CD4-positive, alpha-beta T cell treated with Interleukin-15 for 1 hour (primary cell): ENCODE measurements at places on chromosomes 13 and 19.

GRCh38 chr19:1856698-1857603 is 6.4 kb downstream of the KLF16 start:
- DNase-seq, result peak; percentile 80

DNA sequence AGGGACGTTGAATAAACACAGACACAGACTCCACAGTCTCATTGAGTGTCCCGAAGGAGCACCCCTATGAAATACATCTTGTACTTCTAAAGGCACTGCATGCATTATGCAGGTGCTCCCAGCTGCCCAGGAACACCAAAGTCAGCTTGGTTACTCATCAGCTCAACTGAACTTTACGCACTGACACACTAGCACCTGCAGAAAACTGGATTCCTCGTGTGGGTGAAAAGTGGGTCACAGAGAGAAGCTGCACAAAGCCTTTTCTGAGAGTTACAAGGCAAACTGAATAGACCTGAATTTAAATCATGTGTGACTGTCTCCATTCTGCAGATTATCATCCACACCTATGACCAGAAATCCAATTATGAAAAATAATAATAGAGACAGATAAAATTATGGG is 527.5 kb upstream of the NBEA start:
- no peak for DNase-seq

DNA sequence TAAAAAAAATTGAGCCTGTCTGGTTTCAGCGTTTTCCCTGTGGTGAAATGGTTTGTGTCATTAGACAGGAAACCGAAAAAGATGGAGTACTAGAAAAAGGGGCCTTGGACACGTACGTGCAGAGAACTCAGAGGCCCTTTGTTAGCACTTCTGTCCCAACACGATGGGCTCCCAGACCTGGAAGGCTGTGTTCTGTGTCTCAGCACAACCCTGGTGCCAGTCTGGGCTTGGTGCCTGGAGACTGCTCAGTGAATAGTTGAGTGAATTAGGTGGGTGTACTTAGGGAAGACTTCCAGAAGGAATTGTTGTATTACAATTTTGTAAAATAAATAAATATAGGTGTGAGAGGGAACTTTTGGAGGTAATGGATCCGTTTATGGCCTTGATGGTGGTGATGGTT is 8.7 kb downstream of the ZNF71 start:
- no peak for DNase-seq

DNA sequence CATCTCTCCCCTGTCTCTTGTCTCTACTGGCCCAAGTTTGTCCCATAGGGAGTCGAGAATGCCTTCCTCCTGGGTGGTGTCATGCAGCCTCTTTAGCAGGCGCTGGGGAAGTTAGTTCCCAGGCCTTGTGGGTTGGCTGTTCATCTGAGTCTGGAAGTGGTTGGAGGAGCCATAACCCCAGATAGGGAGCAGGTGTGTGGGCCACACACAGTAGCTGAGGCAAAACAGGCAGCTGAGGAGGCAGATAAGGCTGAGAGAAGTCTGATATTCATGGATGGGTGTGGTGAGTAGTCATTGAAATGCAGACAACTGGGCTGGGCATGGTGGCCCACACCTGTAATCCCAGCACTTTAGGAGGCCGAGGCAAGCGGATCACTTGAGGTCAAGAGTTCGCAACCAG is 40.9 kb upstream of the KPNA3 start:
- DNase-seq, result no peak

- no peak for DNase-seq
Observed at GRCh38 chr13:31105856-31106255, 55.8 kb downstream of the HSPH1 start.

DNA sequence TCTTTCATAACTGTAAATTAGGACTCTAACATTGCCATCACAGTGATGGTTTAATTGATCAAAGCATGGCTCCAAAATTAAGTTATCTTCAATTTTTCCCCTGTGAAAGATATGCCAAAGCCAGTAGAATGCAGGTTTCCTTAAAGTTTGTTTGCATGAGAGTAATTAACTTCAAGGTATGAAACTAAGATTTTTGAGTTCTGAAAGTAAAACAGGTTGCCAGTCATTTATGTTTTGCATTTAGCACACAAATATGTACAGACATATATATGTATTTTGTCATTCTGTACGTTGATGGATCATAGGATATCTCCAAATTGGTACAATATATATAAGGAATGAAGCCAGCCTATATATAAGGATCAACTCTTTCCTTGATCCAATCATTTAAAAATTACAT is 23.6 kb upstream of the NDFIP2 start:
- no peak for DNase-seq

- DNase-seq, result no peak
Observed at GRCh38 chr19:8214802-8215201, 5.6 kb downstream of the CERS4 start.

GRCh38 chr19:47157431-47158321 is 27.0 kb downstream of the SAE1 start:
- peak; percentile 19 for DNase-seq

DNA sequence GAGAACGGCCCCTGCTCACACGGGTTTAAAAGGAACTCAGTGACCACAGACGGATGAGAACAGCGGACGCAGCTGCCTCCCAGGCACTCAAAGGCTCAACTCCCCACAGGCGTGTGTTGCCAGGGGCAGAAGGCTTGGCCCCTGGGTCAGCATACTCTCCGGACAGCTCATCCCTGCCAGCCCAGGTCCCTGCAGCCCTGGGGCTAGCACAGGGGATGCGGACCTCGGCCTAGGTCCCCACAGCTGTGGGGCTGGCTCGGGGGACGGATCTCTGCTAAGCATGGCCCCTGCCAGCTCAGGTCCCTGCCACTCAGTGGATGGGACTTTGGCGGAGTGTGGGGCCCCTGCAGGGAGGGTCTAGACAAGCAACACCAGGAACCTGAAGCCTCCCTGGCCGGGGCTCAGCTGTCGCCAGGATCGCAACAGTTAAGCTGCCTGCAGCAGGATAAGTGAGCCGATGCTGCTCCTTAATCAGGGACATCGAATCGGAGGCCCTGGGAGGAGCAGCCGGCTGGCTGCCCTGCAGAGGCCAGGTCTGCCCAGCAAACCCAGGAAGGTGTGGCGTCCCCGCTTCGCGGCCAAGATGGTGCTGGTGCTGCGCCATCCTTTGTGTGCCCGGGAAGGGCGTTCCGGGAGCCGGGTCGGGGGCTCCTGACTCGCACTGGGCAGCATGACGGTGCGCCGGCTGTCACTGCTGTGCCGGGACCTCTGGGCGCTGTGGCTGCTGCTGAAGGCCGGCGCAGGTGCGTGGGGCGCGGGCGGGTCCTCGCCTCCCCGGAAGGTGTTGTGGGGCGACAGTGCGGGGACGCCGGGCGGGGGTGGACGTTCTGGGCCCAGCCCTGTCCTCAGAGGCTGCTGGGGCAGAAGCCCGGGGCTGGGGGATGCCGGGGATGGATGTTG is 32.5 kb downstream of the MCF2L start:
- no peak for DNase-seq

DNA sequence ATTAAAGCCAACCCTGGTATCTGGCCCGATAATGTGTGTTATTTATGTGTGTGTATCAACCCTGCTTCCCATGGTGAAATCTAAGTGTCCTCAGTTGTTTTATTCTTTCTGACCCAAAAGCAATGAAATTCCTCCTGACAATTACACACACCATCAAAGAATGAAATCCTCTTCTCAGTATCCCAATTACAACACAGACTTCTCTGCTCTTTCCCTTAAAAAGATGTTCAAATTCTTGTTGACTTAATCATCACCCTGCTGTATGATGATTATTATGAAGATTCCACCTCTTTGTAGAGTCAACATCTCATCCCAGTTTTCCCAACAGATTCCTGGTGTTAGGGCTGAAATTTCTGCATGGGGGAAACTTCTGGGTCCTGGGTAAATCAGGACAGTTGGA is 8.9 kb upstream of the TRPC4 start:
- no peak for DNase-seq

DNA sequence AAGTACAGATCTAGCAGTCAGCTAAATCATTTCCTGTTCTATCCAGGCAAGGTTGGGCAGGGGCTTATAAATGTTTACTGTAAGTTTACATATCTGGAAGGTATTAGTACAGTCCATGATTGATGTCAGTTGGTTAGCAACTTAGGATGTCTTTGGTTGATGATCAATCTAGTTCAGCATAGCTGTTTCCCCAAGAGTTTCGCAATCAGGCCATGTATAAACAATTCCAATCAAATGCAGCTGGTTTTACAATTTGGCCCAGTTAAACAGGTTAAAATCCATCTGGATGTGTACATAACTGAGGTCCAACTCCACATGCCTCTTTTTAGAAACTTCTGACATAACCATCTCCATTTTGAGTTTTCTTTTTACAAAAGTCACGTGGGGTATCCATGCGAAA is 6.9 kb downstream of the ZNF221 start:
- DNase-seq, result no peak

- no peak for DNase-seq
Observed at GRCh38 chr19:4444765-4445741, 12.5 kb downstream of the UBXN6 start.

- DNase-seq, result no peak
Observed at GRCh38 chr13:99626461-99627082, 125.3 kb downstream of the TM9SF2 start.

DNA sequence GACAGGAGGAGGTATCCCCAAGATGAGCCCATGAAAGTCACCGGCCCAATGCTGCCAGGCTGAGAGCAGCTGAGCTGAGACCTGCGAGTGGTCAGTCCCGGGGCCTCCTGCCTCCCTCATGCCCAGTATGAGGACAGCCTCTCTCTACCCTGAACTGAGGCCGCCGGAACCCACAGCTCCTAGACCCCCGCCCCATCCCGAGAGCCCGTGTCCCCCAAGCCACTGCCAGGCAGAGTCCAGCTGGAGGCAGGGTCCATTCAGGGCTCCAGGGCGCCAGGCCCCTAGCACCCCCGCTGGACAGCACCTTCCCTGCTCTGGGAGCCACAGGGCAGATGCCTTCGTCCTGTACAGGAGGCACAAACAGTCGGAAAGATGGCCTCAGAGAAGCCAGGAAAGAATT is 38.7 kb downstream of the MLLT1 start:
- DNase-seq, result no peak

DNA sequence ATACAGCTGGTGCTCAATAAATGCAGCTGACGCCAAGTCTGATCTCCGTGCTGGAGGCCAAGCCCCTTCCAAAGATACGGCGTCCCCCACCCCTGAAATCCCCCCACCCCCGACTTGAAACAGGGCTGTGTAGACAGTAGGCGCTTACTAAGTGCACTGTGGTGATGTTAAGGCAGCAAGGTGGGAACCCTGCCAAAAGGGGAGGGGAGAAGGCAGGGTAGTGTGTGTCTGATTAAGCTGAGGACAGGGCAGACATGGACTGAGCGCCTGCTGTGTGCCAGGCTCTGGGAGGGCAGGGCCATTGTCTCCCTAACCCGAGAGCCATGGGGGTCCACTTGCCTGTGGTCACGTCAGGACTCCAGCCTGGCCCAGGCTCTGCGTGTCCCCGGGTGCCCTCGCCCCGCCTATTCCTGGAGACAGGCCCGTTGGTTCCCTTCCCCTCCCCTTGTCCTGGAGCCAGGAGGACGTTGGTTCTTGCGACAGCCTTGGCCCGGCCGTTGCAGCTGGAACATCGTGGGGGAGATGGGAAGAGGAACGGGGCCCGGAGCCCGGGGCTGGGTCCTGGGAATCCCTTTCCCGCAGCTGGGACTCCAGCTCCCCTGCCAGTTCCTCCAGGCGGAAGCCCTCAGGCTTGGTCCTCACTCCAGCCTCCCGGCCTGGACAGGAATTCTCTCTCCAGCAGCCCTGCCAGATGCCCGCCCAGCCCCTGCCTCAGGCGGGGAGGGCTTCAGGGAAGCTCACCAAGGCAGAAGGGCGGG is 1.7 kb upstream of the ELANE start:
- no peak for DNase-seq

DNA sequence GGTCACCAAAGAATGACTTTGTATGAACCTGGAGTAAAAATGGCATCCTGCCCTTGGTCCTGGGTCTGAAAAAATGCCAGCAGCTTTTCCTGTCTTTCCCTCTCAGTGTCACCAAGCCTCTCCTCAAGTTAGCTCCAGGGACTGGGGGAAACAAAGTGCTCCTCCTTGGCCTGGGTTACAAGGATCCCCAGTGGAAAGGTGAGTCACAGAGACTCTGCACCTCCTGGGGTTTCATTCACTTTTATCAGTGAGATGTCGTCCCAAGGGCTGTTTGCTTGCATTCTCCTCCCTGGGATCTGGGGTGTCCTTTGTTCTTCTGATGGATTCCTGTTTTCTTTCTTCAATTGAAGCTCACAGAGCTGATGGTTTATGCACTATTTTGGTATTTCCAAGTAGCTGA is 93.2 kb upstream of the CSNK1A1L start:
- DNase-seq, result no peak
